ENCODE measurements at places on chromosomes 3 and 15. TPM values are rescaled to one million over a fixed set of nuclear protein-coding genes. Genes with fewer than 3 reads are reported as not detected.

DNA sequence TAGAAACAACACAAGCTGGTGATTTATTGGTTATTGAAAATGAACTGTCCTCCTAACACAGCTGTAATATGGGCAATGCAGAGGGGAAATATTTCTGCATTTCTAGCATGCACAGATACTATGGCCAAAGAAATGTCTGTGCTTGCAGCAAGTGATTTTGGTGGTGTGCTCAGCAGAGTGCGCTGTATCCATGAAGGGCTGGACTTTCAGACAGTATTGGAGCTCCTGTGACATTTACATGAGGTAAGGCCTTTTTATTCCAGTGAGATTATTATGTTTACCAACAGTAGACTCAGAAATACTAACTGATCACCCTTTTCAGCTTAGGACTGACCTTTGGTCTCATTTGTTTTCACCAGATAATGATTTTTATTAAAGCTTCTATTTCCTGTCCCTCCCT, 1302.6 kb upstream of the EPHA6 start:
- DNase-seq = no peak

- DNase-seq = no peak
Measured at GRCh38 chr3:169058681-169059080, 604.8 kb downstream of the MECOM start.

GRCh38 chr3:182165234-182165633, 453.5 kb downstream of the SOX2 start:
- DNase-seq = no peak

DNA sequence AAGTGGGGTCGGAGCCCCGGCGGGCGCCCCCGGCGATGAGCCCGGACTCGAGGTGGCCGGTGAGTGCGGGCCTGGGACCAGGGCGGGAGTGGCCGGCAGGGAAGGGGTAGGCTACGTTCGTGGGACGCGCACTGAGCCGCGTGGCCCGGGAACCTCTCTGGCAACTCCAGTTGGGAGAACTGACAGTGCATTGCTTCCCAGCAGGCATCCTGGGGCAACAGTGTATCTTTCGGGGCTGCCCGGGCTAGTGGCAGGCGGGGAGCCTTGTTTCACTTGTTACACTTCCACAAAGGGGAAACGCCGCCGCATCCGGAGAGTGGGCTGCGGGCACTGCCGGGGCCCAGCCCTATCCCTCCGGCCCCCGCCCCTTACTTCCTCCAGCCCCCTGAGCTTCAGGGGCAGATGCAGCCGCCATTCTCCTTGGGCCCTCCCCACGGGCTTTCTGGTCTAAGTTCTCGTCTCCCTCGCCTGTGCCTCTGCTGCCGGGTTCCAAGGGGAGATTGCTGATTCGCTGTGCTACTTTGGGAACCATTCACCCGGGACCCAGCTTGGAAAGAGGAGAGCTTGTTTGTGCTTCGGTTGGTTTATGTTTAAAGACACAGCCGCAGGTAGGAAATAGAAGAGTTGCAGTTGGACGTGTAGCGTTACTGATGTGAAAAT, 675 bp downstream of the BRPF1 start:
- DNase-seq = peak; percentile 54

DNA sequence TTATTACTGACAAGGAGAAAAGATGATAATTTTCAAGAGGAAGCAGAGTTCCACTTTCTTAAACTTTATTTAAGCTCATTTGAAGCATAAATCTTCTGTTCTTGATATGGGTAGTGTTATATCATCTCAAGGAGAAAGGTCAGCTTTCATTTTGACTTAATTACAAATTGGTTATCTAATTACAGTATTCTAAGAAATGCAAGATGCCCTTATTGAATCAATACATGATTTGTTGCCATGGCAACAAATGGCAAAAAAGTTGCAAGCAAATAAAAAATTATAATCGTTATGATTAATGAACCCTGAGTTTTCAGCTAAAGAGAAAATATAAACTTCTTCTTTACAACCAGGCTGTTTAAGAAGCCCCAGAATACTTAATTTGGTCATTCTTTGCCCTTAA, 622.7 kb downstream of the RBMS3 start:
- no peak for DNase-seq

GRCh38 chr15:35309886-35310285, 224.8 kb upstream of the NANOGP8 start:
- DNase-seq = no peak

- no peak for DNase-seq
Measured at GRCh38 chr3:107753494-107753893, 230.7 kb downstream of the BBX start.

DNA sequence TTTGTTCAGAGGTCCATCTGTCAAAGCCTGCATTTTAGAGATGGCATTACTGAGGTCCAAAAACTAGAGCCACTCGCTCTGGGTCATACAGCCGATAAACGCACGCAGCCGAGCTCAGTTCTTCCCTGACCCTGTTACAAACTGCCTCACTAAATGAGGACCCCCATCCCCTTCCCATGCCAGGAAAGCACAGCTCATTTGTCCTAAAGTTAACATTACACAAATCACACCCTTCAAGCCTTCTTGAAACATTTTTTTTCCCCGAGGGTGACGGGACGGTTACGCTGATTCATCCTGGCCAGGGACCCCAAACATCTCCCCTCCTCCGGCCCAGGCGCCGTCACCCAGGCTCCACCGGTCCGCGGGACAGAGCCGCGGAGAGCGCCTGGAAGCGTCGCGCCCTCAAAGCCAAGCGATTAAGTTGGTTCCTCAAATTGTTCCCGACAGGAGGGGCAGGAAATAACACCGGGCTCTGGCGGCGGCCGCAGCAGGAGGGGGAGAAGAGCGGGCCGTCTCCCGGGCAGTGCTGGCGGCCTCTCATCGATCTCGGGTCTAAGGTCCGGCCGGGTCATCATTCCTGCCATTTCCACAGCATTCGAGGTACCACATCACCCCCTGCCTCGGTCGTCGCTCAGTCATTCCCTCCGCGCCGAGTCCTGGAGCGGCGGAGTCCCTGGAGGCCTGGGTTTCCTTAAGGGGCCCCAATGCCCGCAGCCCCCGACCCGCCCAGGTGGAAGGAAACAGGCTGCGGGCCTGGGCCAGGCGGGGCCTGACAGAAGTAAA, 619 bp upstream of the CMTM8 start:
- DNase-seq = no peak

DNA sequence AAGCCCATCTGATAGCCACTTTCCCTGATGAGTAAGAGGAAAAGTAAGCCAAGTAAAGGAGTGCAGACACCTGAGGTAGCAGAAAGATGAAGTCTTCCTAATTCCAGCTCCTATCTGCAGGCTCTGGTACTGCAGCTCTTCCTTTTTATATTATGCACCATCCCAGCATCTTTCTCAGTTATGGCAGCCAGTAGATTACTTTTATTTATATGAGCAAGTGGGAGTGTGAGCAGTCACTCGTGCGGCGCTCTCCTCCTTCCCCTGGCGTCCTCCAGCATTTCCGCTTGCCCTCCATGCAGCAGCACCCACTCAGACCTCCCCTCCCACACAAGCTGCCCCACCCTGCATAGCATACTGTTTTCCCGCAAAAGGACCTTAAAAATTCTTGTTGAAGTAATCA, 465.9 kb upstream of the DPPA4 start:
- no peak for DNase-seq

DNA sequence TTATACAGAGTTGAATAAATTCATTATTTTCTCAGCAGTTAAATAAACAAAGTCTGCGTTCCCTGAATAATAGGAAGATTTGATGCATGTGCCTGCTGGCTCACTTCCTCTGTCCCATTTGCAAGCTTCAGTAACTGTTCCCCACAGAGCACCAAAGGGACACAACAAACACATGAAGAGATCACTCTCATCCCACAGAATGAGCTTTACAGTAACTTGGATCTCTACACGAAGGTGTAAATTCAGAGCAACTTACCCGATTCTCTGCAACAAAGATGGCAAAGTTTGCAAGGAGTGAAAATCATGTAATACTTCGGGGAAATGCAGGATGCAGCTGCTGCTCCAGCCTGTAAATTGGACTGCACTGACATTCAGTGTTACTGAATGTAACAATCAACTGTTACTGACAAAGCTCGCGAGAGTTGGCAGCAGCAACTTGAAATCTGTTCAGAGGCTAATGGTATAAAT, at the start of gene BCHE:
Gene BCHE, minus strand, starts transcription at position 366 of the 468 bp plus-strand sequence. CDS start 6,390 bp downstream, outside the sequence.
- DNase-seq = no peak

DNA sequence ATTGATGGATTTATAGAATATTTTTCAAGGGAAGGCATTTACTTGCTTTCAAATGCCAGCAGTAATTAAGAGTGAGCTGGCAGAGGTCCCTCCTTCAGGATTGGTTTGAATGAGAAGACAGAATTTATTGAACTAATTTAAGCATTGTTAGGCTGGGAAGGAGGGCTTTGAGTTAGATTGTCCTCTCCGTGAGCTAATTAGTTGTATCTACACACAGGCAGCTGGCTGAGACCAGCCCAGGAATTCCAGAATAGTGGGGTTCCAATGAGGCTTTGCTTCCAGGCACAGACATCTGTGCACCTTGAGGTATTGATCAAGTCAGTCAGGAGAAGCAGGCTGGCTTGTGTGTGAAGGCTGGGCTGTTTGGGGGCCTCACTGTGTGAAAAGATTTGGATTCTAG, 124.0 kb upstream of the WNT5A start:
- no peak for DNase-seq

- DNase-seq = no peak
Measured at GRCh38 chr3:34725774-34726173, 913.6 kb upstream of the ARPP21 start.

DNA sequence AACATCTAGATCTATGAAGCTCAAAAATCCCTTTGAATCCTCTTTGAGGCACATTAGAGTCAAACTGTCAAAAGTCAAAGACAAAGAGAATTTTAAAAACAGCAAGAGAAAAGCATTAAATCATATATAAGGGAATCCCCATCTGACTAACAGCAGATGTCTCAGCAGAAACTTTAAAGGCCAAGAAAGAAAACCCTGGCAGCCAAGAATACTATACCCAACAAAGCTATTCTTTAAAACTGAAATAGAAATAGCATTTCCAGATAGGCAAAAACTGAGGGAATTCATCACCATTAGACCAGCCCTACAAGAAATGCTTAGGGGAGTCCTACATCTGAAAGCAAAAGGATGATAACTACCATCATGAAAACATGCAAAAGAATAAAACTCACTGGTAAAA, 211.2 kb upstream of the PDZRN3 start:
- no peak for DNase-seq

Gene CDC25A
- total RNA-seq = 58.8 TPM

Gene ZFYVE19
- total RNA-seq = 22.5 TPM

Gene TGM4
- not detected for total RNA-seq

Gene IMPG2
- 0.11 TPM for total RNA-seq

Gene ONECUT1
- total RNA-seq = not detected

Gene TRIM42
- not detected for total RNA-seq

Data from CD8-positive, alpha-beta memory T cell (primary cell).